Stimulated activated CD8-positive, alpha-beta memory T cell treated with anti-CD3 and anti-CD28 coated beads, Interleukin-15, amount 100 ng/mL, for 4 hours (primary cell): ENCODE measurements at places on chromosomes 12 and 14.

- DNase-seq: no peak
Measured at GRCh38 chr12:40204337-40204736, 20.5 kb upstream of the LRRK2 start.

- no peak for DNase-seq
Measured at GRCh38 chr14:73732006-73732405, 17.8 kb upstream of the PNMA1 start.

GRCh38 chr12:50079771-50080170, 5.4 kb upstream of the SMARCD1 start:
- no peak for DNase-seq

- DNase-seq: no peak
Measured at GRCh38 chr12:8890313-8891085, 23.8 kb upstream of the PHC1 start.

DNA sequence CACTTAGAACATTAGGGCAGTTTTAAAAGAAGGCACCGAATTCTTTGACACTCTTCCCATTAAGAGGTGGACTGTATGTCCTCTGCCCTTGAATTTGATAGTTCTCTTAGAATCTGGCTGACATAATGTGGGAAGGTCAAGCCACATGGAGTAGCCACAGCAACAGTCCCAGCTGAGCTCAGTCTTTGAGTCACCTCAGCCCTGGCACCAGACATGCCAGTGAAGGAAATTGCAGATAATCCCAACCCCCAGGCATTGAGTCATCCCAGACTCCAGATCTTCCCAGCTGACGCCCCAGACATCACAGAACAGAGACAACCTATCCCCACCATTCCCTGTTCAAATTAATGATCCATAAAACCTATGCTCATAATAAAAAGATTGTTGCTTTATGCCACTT, 83.4 kb downstream of the GTF2A1 start:
- no peak for DNase-seq

- no peak for DNase-seq
Measured at GRCh38 chr14:76706811-76707210, 54.5 kb upstream of the VASH1 start.

DNA sequence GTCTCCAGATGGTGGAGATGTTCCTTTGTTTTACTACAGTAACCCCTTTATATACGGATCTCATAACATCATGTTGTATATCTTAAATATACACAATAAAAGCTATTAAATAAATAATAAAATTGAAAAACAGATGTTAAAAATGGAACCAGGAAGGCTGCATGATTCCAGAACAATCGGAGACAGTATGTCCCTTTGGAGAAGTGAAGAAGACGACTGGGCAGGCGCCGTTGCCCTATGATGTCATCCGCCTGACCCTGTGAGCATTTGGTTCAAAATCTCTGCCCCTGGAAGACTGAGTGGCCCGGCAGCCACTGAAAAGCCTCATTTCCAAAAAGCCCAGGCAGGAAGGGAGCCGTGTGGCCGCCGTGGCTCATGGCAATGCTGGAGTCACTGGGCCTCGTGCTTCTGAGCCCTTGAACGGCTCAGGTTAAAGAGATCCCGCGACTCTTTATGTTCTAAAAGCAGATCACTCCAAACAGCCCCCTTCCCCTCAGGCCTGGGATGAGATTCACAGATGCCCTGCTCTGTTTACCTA, 30.8 kb downstream of the RIMBP2 start:
- DNase-seq: no peak

GRCh38 chr14:104082807-104083206, 2.7 kb upstream of the ASPG start:
- no peak for DNase-seq

GRCh38 chr12:4899364-4899763, 10.3 kb upstream of the KCNA1 start:
- no peak for DNase-seq

DNA sequence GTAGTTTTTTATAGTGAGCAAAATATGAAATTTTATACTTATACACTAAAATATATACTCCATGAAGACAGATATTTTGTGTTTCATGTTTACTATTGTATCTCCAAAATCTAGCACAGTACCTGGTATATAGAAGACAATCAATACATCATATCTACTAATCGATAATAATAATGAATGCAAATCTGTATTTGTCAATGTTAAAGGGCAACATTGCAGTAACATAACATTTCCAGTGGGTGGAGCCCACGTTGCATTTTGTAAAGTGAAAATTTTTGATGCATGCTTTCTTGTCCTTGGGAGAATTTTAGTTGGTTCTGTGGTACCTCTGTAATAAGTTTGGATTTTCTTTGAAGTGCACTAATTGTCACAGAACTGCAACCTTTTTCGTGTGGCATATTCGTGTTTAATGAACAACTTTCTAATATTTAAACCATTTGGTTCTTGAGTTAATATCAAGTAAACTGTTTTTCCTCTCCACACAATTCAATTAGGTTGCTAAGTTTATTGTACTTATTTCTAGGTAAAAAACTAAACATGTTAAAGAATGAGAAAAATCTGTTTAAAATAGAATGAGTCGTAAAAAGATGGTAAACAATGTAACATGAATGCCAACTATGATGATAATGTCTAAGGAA, 47.4 kb downstream of the AVPR1A start:
- no peak for DNase-seq
